AG09309 (cell line): ENCODE measurements at places on chromosomes 4 and X.

DNA sequence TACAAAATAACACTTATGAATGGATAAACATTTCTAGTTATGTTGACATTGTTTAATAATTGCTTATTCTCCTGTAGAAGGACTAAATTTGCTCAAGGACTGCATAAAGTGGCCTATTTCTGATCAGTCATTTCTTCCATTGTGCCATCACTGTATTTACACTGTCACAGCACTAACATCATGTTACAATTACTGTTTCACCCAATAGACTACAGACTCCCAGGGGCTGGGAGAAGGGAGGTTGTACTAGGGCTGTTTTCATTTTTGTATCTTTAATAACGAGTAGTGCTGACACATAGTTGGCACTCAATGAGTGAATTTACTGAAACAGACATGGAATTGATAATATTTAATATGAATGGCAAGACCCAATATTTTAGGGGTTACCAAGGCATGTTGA is 139.5 kb downstream of the SLC10A7 start:
- no peak for DNase-seq

- no peak for DNase-seq
These were observed 318.6 kb upstream of the BMP3 start for GRCh38 chr4:80711956-80712355.

DNA sequence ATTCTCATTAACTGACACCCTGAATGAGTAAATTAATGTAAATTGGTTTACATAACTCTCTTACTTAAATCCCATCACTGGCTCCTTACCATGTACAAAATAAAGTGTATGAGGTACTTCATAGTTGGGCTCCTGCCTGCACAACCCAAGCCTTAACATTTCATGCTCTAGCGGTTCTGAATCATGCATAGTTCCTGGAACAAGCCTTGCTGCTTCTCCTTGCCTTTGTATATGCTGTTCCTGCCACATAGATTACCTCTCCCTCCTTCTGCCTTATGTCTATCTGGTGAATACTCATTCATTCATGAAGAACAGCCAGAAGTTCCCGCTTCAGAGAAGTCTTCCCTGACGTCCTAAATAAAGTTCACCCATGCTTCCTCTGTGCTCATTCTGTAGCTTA is 594.7 kb downstream of the SMARCA1 start:
- DNase-seq = no peak

DNA sequence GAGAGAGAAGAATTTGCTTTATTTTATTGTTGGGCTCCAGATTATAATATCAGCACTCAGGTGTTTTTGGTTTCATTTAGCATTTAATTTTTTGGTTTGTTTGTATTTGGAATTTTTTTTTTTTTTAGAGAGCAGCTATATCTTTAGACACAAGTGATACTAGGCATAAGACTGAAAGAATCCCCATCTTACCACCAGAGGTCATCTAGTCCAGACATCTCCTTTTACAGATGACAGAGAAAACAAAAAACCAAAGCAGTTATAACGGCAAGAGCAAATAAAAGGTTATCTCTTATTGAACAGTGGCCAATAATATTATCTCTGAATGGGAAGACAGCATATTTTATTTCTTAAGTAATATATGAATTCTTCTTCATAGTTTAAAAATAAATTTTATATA is 22.8 kb downstream of the USP38 start:
- no peak for DNase-seq

DNA sequence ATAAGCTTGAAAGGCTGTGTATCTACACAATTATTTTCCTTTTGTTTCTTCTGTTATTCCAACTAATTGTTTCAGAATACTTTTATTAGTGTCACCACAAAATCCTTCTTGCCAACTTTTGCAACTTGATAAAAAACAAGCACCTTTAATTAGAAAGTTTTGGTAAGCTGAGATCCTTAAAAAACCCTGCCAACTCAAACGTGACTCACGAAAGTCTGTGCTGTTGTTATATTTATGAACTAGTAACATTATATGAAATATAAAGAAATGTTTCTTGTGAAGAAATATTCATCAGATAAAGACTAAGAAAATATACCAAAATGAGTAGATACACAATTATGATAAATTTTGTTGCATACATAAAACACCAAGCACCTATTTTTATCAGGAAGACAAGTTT is 49.0 kb downstream of the HUWE1 start:
- DNase-seq = no peak

DNA sequence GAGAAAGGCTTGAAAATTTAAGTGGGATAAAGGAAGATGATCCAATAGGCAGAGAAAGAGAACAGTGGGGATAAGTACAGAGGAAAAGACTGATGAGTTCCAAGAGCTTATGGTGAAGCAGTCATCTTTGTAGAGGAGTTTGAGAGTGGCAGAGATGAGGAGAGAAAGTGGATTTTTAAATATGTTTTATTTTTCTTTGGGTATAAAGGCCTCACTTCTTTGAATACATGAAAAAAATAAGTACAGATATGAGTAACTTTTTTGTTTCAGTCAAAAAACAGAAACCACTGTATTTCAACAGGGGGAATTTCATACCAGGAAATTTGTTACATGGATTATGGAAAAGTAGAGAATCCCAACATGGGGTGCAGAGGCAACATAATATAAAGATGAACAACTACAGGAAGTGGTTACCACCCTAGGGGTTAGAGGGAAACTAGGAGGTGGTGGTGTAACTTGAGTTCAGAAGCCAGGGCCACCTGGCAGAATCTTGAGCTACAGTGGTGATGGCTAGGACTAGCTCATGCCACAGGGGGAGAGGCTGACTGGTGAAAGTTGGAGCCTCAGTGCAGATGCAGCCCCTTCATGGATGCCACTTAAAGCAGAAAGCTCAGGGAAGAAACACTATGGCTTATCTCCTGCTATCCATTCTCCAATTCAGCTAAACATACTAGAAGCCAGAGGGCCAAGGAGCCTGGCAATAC is 3.4 kb upstream of the CYBB start:
- no peak for DNase-seq

DNA sequence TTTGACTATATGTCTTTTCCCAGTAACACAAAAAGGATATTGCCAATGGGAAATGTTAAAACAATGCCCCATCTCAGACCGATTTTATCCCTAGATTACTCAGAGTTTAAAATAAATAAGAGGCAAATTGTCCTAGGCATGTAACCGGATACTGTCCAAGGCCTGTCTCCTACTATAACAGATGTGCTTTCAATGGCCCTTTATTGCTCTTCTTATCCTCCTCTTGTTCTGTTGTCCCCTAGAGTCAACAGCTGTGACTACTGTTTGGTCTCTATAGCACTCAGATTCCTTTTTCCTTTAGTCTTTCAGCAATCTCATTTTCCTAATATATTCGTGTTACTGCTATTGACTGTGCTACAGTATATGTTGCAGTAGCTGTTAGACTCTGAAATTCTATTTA is 66.8 kb upstream of the PLS3 start:
- DNase-seq = no peak

DNA sequence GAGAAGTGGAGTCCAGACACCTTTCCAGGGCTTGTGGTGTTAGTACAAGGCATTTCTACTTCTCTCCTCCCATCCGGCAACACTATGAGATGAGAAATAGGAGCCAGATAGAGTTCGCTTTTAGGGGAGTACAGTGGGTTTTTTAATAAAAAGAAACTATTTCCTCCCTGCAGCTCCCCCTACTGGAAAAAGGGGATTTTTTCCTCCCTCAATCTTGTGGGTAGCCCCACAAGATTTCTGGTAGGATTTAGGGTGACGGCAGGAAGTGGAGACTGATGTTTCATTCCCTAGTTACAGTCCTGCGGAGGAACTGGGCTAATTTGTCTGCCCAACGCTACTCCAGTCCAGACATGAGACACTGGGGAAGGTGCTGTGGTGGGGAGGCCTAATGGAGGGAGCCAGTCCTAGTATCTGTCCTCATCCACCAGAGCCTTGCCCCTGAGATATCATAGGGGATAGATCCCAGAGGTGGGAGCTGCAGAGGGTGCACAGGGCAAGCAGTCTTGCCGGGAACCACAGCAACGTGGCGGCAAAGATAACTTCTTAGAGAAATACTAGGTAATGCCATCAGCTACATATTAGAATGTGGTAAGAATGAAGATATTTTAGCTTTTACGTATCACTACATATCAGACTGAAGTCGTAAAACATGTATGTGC is 45.5 kb upstream of the PRKG2 start:
- DNase-seq = no peak

GRCh38 chrX:8189096-8189830 is 18.2 kb upstream of the VCX2 start:
- no peak for DNase-seq

DNA sequence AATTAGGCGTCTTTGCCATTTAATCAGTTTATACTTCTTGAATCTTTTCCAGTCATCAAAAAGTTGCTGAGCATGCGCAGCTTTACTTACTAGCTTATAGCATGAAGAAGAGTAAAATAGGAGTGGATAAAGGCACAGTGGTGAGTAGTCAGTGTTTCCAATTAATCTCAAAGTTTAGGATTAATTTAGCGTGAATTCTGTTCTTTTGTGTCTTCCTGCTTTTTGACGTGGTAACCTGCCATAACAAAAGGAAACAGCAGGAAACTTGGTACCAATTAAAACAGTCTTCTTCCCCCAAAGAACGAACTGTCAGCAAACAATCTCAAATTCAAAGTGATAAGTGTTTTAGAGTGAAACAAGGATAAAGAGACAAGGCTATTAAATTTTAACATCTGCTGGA is 61.9 kb downstream of the TET2 start:
- no peak for DNase-seq

GRCh38 chr4:10078481-10079233 is 37.9 kb downstream of the WDR1 start:
- DNase-seq = no peak

GRCh38 chr4:16085822-16086221 is 2.0 kb upstream of the PROM1 start:
- DNase-seq = no peak

GRCh38 chrX:26032111-26032912 is 105.8 kb upstream of the MAGEB18 start:
- DNase-seq = no peak

GRCh38 chr4:112800001-112800400 is 163.1 kb downstream of the LARP7 start:
- DNase-seq = no peak

DNA sequence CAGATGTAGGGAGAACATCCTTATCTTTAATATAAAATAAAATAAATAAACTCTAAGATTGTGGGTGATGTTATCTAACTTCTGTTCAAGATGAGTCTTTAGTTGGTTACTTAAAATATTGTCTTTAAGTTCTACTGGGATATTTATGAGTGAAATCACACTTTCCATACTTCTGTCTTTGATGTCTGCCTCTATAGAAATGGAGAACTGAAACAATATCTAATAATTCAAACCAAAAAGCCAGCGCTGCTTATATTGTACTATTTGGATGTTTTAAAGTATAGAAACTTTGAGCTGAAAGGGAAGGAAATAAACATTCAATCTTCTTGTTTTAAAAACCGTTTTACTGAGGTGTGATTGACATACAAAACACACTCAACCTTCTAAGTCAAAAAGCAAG is 44.8 kb upstream of the RPS6KA3 start:
- DNase-seq = no peak

DNA sequence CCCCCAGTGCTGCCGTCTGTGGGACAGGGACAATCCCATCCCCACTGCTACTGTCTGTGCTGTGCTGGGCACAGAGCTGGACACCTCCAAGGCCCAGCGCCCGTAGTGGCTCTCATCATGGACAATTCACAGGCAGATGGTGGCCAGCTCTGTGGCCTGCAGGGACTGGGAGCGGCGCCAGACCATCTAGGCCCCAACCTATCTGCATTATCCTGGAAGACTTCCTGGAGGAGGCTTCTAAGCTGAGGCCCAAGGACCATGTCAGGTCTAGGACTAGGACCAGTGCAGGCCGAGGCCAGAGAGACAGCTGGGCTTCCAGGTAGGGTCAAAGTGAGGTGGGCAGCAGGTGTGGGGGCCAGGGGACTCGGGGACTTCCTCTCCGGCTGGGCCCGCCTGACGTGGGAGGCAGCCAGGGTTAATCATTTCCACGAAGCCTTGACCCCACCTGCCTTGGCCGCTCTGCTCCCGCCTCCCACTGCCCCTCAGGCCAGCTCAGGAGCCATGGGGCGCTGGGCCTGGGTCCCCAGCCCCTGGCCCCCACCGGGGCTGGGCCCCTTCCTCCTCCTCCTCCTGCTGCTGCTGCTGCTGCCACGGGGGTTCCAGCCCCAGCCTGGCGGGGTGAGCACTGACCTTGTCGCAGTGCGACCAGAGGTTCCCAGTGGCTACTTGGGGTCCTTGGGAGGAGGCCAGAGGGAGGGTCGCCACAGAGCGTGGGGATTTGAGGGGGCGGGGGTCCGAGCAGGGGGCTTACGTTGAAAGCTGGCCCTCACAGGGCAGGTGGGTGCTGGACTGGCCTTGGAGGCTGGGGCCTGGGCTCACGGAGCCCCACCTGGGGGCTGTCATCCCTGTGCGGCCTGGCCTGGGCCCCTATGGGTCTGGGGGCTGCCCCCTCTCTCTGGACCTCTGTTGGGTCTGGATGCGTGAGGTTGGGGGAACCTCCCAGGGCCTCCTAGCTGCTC is at the start of gene HGFAC:
HGFAC (plus strand) TSS at position 468 of the 959 bp plus-strand sequence; CDS start at position 502, 34 bp downstream.
- DNase-seq = no peak

DNA sequence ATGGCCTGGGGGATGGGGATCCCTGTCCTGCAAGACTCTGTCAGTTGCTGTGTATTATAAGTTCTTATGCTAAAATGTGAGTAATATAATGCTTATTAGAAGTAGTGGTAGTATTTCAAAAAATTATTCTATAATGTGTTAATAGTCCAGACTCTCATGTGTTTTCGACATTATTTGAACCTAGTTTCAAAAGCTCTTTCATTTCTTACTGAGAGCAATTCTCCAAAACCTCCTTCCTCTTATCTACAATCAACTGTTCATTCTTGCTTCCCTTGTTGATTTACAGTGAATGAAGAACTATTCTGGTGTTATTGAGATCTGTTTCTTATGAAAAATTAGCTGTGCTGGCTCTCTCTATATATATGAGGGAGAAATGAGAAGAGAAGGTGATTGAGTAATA is 32.9 kb upstream of the PTPN13 start:
- no peak for DNase-seq

DNA sequence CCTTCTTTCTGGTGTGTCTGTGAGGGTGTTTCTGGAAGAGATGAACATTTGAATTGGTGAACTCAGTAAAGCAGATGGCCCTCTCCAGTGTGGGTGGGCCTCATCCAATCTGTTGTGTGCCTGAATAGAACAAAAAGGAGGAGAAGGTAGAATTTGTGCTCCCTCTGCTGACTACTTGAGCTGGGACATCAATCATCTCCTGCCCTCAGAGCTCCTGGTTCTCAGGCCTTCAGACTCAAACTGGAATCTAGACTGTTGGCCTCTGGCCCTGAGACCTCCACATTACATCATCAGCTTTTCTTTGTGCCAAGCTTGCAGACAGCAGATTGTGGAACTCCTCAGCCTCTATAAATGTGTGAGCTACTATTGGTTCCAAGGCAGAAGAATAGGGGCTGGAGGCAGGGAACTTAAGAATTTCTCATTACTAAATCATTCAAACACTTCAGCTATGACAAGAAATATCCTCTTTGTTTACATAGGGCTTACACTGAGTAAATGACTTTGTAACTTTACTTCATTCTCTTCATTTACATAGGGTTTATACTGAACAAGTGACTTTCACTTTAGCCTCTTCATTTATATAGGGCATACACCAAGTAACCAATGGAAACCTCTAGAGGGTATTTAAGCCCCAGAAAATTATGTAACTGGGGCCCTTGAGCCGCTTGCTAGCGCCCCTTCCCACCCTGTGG is 86.9 kb upstream of the NWD2 start:
- no peak for DNase-seq
